Globus pallidus (tissue), 1 donor: ENCODE measurements at places on chromosomes 2 and 18.

DNA sequence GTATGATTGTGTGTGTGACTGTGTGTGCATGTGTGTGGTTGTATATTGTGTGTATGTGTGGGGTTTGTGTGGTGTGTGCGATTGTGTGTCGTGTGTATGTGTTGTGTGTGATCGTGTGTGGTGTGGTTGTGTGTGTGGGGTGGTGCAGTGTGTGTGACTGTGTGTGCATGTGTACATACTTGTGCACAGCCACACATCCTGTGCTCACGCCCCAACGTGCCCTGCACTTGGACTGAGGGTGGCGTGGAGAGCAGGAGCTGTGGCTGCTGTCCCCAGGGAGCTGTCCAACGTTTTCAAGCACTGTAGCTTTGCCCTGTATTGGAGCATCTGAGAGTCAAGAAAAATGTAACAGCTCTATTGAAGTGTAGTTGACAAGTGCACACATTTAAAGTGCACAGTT is 243.2 kb upstream of the HDAC4 start:
- no peak for DNase-seq

DNA sequence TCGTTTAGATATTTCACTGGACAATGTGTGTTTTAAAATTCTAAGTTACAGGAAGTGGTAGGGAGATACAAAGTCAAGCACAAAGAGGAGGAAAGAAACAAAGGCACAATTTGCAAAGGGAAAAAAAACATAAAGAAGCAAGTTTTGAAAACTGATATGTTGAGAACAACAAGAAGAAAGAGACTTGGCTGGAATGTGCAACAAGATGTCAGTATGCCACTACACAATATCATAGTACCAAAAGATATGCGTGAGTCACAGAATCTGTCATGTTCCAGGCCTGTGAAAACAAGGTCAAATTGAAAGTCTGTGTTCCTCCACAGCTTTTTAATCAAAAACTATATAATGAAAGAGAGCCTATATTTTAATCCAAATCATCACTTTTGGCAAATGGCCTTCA is 12.0 kb downstream of the EXOC6B start:
- DNase-seq, result peak; percentile 46

GRCh38 chr18:46096651-46097300 is 1.3 kb downstream of the ATP5F1A start:
- no peak for DNase-seq

- no peak for DNase-seq
Observed at GRCh38 chr2:55775828-55776227, 82.2 kb upstream of the PNPT1 start.

DNA sequence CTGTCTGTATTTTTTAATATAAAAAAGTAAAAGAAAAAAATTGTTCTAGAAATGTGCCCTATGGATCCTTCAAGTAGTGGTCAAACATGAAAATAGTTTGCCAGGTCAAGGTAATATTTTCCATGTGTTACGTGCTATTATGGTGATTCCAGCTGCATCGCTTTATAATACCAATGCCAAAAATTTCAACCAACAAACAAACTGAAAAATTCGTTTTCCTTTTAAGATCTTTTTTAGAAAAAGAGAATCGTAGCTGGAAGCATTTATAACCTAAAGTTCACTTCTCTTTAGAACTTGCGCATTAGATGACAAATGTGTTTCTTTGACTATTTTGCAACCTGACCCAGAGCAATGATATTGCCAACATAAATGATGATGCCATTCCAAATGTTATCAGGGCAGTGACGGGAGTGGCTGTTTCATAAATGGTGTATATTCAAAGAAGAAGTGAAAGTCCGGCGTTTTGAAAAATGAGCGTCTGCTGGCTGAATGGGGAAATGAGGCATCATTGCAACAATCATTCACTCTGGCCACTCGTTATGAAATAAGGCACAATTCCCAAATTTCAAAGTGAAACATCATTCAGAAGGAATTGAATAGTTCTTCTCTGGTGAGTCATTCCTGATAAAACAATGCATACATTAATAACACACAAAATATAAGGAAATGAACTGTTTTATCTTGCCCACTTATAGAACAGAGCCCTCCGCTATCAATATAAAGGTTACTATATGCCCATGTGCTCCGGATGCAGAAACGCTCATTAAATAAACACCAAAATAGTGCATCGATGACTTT is 297.4 kb downstream of the TGIF1 start:
- no peak for DNase-seq
